T-helper 1 cell (primary cell): ENCODE measurements at places on chromosomes 7 and 10.

- no peak for DNase-seq
Measured at GRCh38 chr10:79488336-79488735, 24.0 kb upstream of the EIF5AL1 start.

DNA sequence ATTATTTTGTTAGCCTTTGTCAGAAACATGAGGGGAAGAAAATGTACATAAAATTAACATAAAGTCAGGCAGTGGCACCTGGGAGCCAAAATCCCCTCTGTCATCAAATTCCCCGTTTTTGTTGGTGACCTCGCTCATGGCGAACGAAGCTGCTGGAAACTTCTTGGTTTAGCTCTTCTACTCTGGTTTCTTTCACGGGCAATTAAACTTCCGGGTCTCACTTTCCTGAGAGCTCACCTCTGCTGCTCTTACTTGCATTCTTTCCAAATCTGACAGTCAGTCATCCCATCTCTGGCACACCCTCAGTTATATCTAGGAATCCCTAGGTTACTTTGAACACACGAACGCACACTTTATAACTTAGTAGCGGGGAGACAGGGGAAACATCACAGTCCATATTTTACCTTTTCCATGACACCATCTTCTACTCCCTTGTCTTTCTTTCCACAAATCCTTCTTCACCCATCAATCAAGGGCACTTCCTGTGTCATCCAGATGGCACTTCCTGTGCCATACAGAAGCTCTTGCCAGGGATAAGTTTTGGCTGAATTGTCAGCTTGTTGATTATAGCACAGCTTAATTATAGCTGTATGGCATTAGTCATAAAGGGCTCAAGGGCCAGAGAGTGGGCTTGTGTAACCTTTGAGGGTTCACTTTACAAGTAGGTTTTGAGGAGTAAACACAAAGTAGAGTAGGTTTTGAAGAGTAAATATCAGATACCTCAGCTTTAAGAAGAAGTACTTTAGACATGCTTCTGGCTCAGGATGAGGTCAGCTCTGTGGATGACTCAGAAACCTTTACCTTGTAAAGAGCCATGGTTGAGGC is 105.1 kb downstream of the GATA3 start:
- no peak for DNase-seq

DNA sequence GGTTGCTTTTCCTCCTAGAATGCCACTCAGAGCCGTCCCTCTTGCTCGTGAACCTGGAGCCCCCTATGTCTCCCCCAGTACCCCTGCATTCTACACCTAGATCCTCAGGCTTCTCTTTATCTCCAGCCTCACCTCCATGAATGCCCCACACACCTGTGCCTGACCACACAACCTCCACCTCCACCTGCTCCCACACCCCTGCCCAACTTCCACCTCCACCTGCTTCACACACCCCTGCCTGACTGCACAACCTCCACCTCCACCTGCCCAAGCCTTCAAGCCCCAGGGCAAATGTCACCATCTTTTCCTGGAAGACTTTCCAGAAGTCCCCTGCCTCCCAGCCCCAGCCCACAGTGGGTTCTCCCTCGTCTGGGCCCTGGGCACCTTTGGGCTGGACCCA is 6.9 kb upstream of the LFNG start:
- DNase-seq: no peak

DNA sequence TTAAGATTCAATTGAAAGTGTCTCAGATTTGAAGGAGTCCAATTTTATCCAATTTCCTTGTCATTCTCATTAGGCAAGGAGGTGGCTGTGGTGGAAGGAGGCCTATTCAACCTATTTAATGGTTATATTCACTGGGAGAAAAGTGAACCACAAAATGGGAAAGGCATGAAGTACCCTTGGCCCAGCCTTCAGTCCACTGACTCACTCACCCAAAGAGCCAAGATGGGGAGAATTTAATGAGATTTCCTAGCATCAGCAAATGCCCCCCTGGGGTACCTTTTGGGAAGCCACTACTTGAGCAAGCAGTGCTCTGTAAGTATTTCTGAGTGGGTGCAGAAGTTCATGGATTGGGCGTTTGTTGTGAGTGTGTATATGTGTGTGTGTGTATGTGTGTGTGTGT is 144.1 kb downstream of the NRP1 start:
- no peak for DNase-seq

- DNase-seq: no peak
Measured at GRCh38 chr10:62264702-62265436, 3.8 kb downstream of the RTKN2 start.
